ENCODE measurements at places on chromosomes 7 and 10. TPM values are rescaled to one million over a fixed set of nuclear protein-coding genes. Genes with fewer than 3 reads are reported as not detected.

DNA sequence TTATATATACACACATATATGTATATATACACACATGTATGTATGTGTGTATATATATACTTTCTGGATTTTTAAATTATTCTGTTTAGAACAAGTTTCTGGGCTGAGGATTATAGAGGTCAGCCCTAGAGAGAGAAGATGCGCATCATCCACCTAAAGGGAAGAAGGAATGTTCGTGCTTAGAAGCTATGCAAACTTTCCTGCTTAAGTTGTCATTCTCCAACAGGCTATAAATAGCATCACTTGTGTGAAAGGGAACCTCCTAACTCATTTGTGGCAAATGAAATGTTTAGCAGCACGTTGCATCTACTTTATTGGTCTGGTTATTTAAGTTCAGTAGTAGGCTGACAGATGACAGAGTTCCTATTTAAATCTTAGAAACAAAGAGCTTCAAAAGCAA is 23.9 kb upstream of the TPK1 start:
- peaks cover 8% of the 10 kb centered on the region for H3K27me3 ChIP-seq
- no peaks in the 10 kb centered on the region for H3K4me1 ChIP-seq
- no peak overlapping the region for H3K4me3 ChIP-seq
- no peak for DNase-seq

DNA sequence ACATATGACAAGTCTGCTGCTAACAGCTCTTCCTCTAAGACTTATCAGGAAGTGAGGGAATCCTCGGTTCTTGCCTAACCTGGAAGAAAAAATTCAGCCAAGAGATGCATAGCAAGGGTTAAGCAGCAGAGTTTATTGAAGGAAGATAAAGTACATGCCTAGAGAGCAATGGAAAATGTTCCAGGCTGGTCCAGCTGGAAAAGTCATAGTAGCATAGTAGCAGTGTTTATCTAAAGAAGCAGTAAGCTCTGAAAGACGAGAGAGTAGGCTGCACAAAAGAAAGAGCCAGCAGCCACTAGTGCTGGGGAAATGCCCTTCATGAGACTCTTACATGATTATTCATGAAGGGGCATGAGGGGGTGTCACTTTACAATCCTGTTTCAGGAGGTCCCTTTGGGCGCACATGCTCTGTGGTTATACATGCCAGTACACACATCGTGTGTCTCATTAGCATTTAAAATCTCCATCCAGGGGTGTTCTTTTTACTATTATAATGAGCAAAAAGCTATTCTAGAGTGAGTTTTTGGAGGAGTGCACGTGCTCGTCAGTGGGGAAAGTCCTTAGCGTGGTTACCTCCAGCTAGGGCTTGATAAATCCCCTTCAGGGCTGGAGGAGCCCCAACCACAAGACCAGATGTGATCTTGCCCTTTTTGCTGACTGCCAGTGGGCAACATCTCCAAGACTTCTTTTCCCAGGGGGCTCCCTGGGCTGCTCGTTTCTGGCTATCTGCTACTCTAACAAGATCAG is 716.1 kb downstream of the PARD3 start:
- H3K27ac ChIP-seq, result no peak overlapping the region
- H3K36me3 ChIP-seq, result peaks cover 7% of the 10 kb centered on the region
- no peak overlapping the region for H3K4me3 ChIP-seq

DNA sequence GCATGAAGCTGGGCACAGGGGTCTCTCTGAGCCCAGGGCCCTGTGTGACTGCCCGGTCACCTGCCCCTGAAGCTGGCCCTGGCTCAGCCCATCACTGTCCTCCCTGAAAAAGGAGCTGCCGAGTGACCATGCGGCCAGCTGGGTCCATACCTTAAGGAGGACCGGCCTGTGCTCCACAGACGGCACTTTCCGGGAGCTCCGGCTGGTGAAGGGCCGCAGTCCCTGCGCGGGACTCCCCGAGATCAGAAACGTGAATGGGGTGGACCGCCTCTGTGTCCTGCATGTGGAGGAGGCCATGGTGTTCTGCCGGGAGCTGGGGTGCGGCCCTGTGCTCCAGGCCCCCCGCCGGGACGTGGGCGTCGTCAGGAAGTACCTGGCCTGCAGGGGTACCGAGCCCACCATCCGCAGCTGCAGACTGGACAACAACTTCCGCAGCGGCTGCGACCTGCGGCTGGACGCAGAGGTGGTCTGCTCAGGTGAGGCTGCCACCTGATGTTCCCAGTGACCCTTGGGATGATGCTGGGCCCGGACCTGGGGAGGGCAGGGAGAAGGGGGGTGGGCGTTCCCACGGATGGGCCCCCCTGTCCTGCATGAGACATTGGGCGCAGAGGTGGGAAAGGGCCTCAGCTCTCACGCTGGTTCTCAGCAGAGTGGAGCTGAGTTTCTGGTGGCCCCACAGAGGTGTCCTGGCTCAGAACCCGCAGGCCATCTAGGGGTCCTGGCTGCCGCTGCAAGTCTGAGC is 3.5 kb downstream of the SCART1 start:
- no peak overlapping the region for H3K27ac ChIP-seq
- DNase-seq, result peak; percentile 83
- H3K4me3 ChIP-seq, result no peak overlapping the region
- H3K36me3 ChIP-seq, result peaks cover 2% of the 10 kb centered on the region
- no peaks in the 10 kb centered on the region for H3K27me3 ChIP-seq

GRCh38 chr10:29141761-29142160 is 147.1 kb upstream of the LYZL1 start:
- H3K36me3 ChIP-seq, result no peaks in the 10 kb centered on the region
- H3K27ac ChIP-seq, result peak overlapping the region; percentile 82
- DNase-seq, result peak; percentile 6
- H3K27me3 ChIP-seq, result no peaks in the 10 kb centered on the region
- no peak overlapping the region for H3K4me3 ChIP-seq
- peaks cover 34% of the 10 kb centered on the region for H3K4me1 ChIP-seq

- no peaks in the 10 kb centered on the region for H3K36me3 ChIP-seq
- no peaks in the 10 kb centered on the region for H3K4me1 ChIP-seq
- no peak overlapping the region for H3K27ac ChIP-seq
- no peak overlapping the region for H3K4me3 ChIP-seq
- H3K27me3 ChIP-seq, result no peaks in the 10 kb centered on the region
Observed at GRCh38 chr7:125526958-125527357, 597.3 kb upstream of the POT1 start.

DNA sequence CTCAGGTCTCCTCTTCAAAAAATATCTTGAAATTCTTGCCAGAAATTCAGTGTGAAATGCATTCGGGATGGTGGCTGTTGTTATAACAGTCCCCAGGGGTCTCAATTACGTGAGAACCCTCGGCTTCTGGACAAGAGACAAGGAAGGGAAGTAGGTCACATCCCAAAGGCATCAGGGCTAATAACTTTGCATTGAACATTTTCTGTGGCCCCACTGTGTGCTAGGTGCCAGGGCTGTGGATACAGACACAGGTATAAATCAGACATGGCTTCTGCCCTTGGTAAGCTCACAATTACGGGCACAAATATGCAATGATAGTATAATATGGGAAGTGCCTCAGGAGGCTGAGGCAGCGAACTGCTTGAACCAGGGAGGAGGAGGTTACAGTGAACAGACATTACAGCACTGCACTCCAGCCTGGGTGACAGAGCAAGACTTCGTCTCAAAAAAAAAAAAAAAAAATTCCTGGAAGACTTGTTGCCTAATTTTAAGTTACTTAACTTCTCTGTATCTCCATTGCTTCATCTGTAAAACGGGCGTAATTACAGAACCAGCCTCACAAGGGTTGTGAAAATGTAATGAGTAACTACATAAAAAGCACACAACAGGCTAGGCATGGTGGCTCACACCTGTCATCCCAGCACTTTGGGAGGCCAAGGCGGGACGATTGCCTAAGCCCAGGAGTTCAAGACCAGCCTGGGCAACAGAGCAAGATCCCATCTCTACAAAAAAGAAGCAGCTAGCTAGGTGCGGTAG is 2.5 kb upstream of the RHBDD2 start:
- DNase-seq, result no peak
- no peak overlapping the region for H3K27ac ChIP-seq
- peaks cover 2% of the 10 kb centered on the region for H3K36me3 ChIP-seq
- H3K4me1 ChIP-seq, result peaks cover 18% of the 10 kb centered on the region
- no peaks in the 10 kb centered on the region for H3K27me3 ChIP-seq

DNA sequence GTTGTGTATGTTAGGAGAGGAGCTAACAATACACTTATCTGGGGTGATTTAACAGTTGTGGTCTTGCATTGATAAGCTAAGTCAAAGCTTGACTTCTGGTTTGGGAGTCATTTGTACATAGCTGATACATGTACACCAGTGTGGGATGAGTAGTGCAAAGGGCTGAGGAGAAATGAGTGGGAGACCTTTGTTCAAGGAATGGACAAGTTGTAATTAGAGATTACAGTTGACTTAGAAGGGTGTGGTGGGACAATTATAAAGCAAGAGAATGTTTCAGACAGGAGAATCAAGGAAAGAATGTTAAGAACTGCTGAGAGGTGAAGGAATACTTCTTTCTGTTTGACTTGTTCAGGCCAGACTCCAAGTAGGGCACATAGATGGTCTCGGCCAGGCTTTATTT is 209.7 kb upstream of the STEAP4 start:
- no peaks in the 10 kb centered on the region for H3K36me3 ChIP-seq
- DNase-seq, result no peak

Gene SPDYE9
- total RNA-seq, result not detected

Gene GPR15LG
- not detected for total RNA-seq

Gene GUSB
- 48.2 TPM for total RNA-seq

Gene SFRP4
- 0.16 TPM for total RNA-seq

Gene ABI1
- total RNA-seq, result 64.1 TPM

Gene ACTR3C
- not detected for total RNA-seq

Gene BCL7B
- 37.4 TPM for total RNA-seq

Gene CTTNBP2
- total RNA-seq, result 2.3 TPM

Gene ERVW-1
- not detected for total RNA-seq

Gene LAMB1
- total RNA-seq, result 1,014 TPM

All from osteocyte (in vitro differentiated cells).